ENCODE measurements at places on chromosomes 11 and 22. TPM values are rescaled to one million over a fixed set of nuclear protein-coding genes. Genes with fewer than 3 reads are reported as not detected.

MPZL2 gene
- total RNA-seq: not detected

PRG3 gene
- total RNA-seq: not detected

KIAA1671 gene
- 7.9 TPM for total RNA-seq

EXPH5 gene
- 0.07 TPM for total RNA-seq

GAB4 gene
- not detected for total RNA-seq

PARVA gene
- 29.2 TPM for total RNA-seq

ZNF202 gene
- total RNA-seq: 11.7 TPM

ADORA2A gene
- total RNA-seq: 0.83 TPM

NDUFC2 gene
- total RNA-seq: 243 TPM

C11orf87 gene
- 0.01 TPM for total RNA-seq

APOA1 gene
- total RNA-seq: not detected

Data from A549 treated with DMSO at 1 μM for 4 hours (cell line).